Breast epithelium (tissue), 4 donors: ENCODE measurements at places on chromosomes 1 and 21.
A peak's percentile ranks its signal among the peaks of the same experiment; 100 is the strongest.

GRCh38 chr1:41883507-41883906 lies 35.2 kb downstream of the HIVEP3 start:
- DNase-seq, result no peak

DNA sequence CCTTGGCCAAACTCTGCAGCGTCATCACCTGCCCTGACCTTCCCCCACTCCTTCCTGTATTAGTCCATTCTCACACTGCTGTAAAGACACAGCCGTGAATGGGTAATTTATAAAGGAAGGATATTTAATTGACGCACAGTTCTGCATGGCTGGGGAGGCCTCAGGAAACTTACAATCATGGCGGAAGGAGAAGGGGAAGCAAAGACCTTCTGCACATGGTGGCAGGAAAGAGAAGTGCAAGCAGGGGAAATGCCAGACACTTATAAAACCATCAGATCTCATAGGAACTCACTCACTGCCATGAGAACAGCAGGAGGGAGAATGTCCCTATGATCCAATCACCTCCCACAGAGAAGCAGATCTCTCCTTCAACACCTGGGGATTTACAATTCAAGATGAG lies 408.5 kb downstream of the PTPRU start:
- no peak for DNase-seq

DNA sequence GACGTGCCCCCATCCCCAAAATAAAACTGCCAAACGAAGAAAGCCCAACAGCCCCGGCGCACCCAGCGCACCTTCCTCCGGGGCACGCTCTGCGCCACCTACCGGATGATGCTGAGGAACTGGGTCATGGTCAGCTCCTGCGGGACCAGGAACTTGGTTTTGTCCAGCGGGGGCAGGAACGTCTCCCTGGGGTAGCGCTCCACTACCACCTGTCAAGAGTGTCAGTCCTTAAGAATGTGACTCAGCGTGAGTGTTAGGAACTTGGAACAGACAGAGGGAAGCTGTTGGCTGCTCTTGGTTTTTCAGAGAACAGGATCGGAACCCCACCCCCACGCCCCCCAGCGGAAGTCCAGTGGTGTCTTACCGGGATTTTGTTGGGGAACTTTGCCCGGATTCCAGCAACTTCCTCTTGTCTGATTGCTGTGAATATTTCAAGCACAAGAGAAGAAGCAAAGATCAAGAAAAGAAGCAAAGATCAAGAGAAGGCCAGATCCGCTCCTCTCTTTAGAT lies 431 bp downstream of the MAP1LC3C start:
- peak; percentile 61 for DNase-seq

- DNase-seq, result no peak
Measured at GRCh38 chr1:68767941-68768340, 271.1 kb upstream of the DEPDC1 start.

GRCh38 chr1:158286941-158287346 lies 2.8 kb upstream of the CD1C start:
- no peak for DNase-seq

GRCh38 chr1:243587823-243588560 lies 262.1 kb downstream of the AKT3 start:
- no peak for DNase-seq

- peak; percentile 78 for DNase-seq
Measured at GRCh38 chr1:155176544-155177071, 3.0 kb downstream of the TRIM46 start.
